Right lobe of liver (tissue), 6 donors: ENCODE measurements at places on chromosomes 3 and 15. TPM values are rescaled to one million over a fixed set of nuclear protein-coding genes. Genes with fewer than 3 reads are reported as not detected.

DNA sequence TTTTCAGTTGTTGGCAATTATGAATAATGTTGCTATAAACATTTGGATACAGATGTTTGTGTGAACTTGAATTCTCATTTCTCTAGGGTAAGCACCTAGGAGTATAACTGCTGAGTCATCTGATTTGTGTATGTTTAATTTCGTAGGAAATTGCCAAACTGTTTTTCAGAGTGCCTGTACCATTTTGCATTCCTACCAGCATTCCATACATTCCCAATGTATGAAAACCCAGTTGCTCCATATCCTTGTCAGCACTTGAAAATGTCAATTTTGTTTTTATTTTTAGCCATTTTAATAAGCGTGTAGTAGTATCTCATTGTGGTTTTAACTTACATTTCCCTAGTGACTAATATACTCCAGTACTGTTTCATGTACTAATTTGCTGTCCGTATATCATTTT lies 98.5 kb upstream of the TSC22D2 start:
- DNase-seq, result no peak

Gene DNAH1
- 9.3 TPM for total RNA-seq

DNA sequence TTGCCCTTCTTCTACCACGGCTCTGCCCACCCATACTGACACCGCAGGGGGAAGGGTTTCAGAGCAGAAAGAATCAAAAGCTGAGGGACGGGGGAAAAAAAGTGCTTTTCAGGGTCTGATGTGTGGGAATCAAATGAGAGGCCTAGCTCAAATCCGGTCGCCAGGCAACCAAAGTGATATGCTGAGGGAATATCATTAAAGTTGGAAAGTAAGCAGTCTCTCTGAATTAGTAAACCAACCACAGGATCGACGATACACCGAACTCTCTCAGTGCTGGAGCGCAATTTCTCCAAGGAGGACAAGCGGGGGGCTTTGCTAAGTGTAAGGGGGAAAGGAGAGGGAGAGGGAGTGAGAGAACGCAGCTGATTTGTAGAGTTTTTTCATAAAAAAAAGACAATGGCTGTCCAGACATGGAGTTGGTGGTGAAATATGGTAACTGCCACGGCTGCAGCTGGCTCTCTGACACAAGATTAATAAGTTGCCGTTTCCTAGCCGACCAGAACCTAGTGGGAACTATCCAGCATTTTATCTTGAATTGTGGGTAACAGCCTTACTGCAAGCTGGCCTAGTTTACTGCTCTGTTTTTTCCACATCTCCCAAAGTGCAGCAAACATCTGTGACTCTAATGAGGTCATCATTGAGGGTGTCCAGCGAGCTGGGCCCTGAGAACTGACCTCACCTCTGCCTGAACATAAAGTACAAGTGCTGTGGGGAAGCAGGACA lies 530.2 kb downstream of the SOX2 start:
- DNase-seq, result no peak

Gene IL5RA
- not detected for total RNA-seq

Gene CCR2
- 1.1 TPM for total RNA-seq

DNA sequence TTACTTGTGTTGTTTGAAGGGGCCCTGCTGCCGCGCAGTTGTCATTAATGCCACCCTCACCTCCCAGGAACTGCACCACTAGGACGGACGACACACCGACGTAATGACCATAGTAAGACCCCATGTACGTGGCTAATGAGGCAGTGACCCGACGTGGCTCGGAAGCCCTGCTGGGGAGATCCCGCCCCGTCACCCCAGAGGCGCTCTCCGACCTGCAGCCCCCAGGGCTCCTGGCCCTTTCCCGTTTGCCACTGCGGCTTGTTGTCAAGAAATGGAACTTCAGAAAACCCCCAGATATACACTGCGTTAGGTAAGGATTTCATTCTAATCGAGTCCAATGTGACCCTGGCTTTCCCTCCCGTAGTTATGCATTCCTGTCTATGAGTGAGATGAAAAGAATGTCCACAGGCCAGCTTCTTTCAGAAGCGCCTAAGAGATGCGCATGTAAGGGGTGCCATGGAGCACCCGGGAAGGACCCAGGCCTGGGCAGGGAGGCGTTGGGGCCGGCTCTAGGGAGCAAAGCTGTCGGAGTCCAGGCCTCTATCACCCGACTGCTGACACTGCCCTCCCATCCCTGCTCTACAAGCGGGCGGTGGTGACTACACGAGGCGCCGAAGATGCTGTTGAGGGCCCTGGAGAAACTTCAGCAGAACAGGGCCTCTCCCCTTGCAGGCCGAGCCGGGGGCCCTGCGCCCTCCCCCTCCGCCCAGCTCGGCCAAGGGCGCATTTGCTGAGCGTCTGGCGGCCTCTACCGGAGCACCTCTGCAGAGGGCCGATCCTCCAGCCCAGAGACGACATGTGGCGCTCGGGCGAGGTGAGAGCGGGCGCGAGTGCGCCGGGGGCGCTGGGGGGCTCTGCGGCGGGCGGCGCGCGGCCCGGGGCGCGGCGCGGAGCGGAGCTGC lies at the start of gene GABRA5:
Gene GABRA5 (plus strand): TSS at position 765 of the 902 bp plus-strand sequence. CDS start 2,187 bp downstream, outside the sequence.
- no peak for DNase-seq

- DNase-seq, result no peak
Measured at GRCh38 chr15:31273258-31273941, 53.2 kb upstream of the KLF13 start.

- DNase-seq, result no peak
Measured at GRCh38 chr15:35182841-35183479, 97.9 kb upstream of the NANOGP8 start.

Gene SCAANT1
- total RNA-seq, result not detected

DNA sequence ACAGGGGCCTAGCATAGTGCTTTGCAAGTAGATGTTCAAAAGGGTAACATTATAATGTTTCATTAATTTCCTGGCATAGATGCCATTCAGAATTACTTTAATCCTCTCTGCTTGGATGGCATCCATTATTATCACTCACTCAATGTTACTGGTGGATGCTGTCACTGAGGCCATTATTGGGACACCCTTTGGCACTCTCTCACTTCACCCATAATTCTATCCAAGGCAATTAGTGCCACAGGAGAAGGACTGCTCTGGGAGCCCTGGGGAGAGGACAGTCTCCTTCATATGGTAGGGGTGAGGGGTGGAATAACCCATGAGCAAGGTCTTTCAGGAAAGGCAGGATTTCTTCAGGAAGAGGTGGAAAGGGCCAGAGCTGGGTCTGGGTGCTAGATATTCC lies 28.7 kb upstream of the SLC28A1 start:
- DNase-seq, result no peak

Gene CLDN16
- total RNA-seq, result 0.97 TPM

Gene PCOLCE2
- total RNA-seq, result 1.8 TPM

DNA sequence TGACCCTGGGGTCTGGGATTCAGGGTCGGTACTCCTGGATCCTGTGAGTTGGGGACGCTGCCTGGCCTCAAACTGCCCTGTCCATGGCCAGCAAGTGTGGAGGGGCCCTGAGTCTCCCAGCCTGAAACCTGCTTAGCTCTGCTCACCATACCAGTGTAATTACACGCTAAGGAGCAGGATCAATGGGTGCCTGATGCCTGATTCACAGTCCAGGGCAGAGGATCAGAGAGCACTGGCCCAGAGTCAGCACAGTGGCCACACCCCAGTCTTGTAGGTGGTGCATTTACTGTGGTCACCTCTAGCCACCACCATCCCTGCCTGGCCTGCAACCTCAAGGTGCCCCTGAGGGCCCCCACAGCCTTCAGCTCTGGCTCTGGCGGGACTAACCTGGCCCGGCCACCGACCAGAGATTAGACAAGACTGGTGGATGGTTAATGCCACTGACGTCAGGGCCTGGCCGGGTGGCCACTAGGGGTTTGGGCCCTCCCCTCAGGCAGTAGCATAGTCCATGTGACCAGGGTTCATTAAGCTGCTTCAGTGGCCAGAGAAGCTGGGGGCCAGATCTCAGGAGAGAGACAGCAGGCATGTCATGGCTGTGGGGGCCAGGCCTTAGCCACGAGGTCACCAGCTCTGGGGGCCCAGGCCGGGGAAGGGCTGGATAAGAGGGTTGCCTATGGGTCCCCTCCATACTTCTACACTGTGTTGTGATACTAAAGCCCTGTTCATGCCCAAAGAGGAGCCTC lies 3.3 kb upstream of the SLC38A3 start:
- DNase-seq, result peak; percentile 67

- DNase-seq, result no peak
Measured at GRCh38 chr15:73959012-73959581, 32.8 kb downstream of the LOXL1 start.
